Activated T-helper 2 cell treated with anti-CD3 and anti-CD28 coated beads, Interferon-gamma antibody, Interleukin-2, Interleukin-4, amounts not matched to agents 10 μg/mL and 5 μg/mL and 100 μg/mL, durations not matched to agents 14 hours and 24 hours and 36 hours (primary cell): ENCODE measurements at places on chromosomes 2 and 18.

DNA sequence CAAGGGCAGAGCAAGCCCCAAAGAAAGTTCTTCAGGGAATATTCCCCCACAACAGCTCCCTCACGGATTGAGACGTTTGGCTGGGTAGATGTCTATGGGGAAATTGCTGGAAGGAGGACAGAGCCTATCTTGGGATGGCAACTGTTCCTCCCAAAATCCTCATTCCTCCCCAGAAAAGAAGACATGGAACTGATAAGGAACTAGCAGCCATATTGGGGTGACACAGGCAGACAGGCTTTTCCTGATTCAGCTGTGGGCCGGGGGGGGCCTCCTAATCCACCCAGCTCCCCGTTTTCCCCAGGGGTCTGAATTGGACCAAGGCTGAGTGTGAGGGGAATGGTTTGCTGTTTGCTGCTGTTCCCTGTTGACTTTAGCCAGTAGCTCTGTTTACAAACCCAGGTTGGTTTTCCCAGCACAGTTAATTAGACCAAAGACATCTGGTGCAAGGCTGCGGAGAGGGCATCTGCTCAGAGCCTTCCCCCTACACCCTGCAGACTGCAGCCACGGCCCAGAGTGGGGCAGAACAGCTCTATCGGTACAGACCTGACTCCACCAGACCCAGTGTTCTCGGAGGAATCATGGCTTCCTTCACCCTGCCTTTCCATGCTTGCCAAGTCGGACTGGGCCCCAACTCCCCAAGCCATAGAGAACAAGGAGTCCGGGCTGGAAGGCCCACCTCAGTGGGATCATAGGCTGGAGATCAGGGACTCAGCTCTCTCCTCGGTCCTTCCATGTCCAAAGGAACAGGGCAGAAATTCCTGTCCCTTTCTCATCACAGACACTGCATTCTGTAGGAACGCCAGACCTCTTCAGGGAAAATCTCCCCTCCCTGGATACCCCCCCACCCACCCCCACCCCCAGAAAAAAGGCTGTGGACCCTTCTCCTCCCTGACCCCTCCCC is 1.7 kb upstream of the PKDCC start:
- H3K4me1 ChIP-seq: no peaks in the 10 kb centered on the region
- H3K27ac ChIP-seq: no peak overlapping the region
- peaks cover 72% of the 10 kb centered on the region for H3K27me3 ChIP-seq
- DNase-seq: no peak
- no peaks in the 10 kb centered on the region for H3K36me3 ChIP-seq

- no peaks in the 10 kb centered on the region for H3K4me1 ChIP-seq
- DNase-seq: no peak
- no peaks in the 10 kb centered on the region for H3K27me3 ChIP-seq
- no peak overlapping the region for H3K4me3 ChIP-seq
- H3K27ac ChIP-seq: no peak overlapping the region
Observed at GRCh38 chr2:19649142-19649541, 252.6 kb downstream of the TTC32 start.

GRCh38 chr18:13661779-13662256 is 64.5 kb downstream of the FAM210A start:
- DNase-seq: no peak
- H3K4me3 ChIP-seq: no peak overlapping the region
- H3K4me1 ChIP-seq: no peaks in the 10 kb centered on the region
- H3K36me3 ChIP-seq: peaks cover 24% of the 10 kb centered on the region

GRCh38 chr2:18940184-18940583 is 350.8 kb upstream of the NT5C1B start:
- no peak overlapping the region for H3K27ac ChIP-seq
- no peaks in the 10 kb centered on the region for H3K27me3 ChIP-seq
- H3K36me3 ChIP-seq: no peaks in the 10 kb centered on the region
- DNase-seq: no peak

DNA sequence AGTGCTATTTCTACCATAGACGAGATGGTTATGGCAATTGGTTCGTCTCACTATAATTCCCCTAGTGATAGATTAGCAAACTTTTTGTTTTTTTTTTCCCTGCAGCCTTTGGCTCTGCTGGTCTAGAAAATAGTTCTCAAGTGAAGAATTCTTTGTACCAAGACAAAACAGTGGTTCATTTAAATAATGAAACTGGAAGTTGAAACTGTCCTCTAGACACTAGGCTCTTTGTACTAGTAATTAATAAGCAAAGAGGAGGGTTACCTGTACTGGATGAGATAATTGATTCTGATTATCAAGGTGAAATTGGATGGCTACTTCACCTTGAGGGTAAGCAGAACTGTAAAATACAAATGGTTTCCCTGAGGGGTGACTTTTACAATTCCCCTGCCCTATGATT is 156.9 kb upstream of the DCC start:
- no peaks in the 10 kb centered on the region for H3K4me1 ChIP-seq
- no peaks in the 10 kb centered on the region for H3K27me3 ChIP-seq
- no peak for DNase-seq
- H3K4me3 ChIP-seq: no peak overlapping the region

DNA sequence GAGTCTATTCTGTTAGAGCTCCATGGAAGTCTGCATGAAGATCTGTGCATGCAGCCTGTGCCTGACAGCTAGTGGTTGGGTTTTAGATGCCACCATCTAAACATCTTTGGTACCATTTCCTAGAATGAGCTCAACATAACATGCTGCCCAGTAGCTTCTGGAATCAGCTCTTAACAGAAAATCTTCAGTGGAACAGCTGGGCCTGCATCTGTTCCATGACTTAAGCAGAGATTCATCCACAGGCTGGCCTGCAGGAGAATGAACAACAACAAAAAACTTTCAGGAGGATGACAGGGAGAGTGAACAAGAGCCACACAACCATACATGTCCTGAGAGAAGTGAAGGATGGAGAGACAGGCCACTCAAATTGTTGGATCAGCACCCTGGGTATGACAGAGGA is 316.6 kb downstream of the RDH14 start:
- H3K36me3 ChIP-seq: no peaks in the 10 kb centered on the region
- no peak for DNase-seq
- H3K27ac ChIP-seq: no peak overlapping the region
- no peaks in the 10 kb centered on the region for H3K27me3 ChIP-seq

DNA sequence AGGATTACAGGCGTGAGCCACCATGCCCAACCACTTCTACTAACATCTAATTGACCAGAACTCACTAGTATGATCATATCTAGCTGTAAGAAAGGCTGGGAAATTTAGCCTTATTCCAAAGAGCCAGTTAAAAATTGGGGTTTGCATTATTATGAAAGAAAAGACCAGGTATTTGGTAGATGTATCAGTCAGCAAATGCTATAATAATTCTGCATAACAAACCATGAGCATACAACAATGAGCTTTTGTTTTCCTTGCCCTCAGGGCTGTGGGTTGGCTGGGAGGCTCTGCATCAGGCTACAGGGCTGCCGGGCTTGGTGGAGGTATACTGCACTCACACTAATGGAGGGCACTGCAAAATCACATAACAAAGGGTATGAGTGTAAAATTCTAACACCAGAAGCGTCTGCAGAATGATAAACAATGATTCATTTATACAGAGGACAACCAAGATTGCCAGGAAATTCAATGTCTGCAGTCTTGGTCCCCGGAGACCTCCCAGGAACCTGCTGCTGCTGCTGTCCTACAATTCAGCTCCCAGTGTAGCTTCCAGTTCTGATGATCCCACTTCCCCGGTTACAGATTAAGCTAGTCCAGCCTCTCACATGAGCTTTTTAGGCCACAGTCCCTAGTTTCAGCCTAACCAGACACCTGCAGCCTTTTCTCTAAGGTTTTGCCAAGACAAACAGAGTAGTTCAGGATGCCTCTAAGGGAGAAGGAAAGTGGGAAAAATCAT is 32.2 kb upstream of the ST3GAL5 start:
- no peak overlapping the region for H3K4me3 ChIP-seq
- H3K27me3 ChIP-seq: peaks cover 15% of the 10 kb centered on the region
- no peak overlapping the region for H3K27ac ChIP-seq
- no peak for DNase-seq
- no peaks in the 10 kb centered on the region for H3K36me3 ChIP-seq
- peaks cover 18% of the 10 kb centered on the region for H3K4me1 ChIP-seq

DNA sequence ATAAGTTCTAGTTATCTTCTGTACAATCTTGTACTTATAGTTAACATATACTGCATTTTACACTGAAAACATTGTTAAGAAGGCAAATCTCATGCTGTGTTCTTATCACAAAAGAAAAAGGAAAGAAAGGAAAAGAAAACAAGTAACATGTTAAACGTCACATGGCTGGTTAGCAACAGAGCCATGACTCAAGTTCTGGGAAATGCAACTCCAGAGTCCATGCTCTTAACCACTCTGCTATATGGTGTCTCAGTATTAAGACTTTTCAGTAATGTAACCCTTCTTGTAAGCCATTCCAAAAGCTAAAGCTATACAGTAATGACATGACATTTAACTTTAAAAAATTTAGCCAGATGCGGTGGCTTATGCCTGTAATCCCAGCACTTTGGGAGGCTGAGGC is 181.4 kb downstream of the BARD1 start:
- no peak overlapping the region for H3K27ac ChIP-seq
- H3K36me3 ChIP-seq: no peaks in the 10 kb centered on the region
- no peak overlapping the region for H3K4me3 ChIP-seq
- no peaks in the 10 kb centered on the region for H3K27me3 ChIP-seq
- no peak for DNase-seq
- H3K4me1 ChIP-seq: no peaks in the 10 kb centered on the region

DNA sequence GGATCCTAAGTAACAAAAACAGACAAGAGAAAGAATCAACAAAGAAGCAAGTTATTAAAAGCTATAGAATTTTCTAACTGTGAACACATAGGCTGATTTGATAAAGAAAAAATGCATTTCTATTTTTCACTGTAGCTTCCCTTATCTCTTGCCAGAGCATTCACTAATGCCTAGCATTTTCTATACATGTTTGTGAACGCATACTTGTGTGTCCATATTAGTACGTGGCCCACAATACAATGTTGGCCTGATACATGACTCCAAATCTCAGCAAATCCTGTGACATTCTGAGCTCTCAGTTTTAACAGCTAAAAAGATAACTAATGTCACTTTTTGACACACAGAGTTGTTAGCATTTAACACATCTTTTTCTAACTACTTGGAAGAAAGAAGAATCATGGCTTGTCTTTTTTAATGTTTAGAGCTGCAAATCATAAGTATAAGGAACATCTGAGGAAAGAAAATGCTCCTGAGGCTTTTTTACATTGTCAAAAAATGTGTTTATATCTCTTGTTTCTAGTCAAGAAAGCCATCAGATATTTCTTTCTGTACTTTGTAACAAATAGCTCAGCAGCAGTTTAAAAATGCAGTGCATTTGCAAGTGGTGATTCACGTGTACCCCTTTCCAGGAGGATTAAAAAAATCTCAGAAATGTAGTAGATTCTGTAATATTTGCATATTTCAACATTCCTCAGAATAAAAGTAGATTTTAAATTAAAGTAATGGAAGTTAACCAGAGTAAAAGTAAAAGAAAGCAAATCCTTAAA is 1646.8 kb upstream of the TMEFF2 start:
- no peak overlapping the region for H3K27ac ChIP-seq
- H3K36me3 ChIP-seq: no peaks in the 10 kb centered on the region

- no peak for DNase-seq
- H3K27ac ChIP-seq: no peak overlapping the region
- no peaks in the 10 kb centered on the region for H3K4me1 ChIP-seq
Observed at GRCh38 chr18:32366586-32367538, 103.8 kb downstream of the GAREM1 start.

- no peak overlapping the region for H3K4me3 ChIP-seq
- no peaks in the 10 kb centered on the region for H3K36me3 ChIP-seq
- H3K27me3 ChIP-seq: peaks cover 4% of the 10 kb centered on the region
- no peak overlapping the region for H3K27ac ChIP-seq
Observed at GRCh38 chr2:201546576-201546975, 95.0 kb downstream of the STRADB start.
